ENCODE measurements at places on chromosomes 5 and 9.

DNA sequence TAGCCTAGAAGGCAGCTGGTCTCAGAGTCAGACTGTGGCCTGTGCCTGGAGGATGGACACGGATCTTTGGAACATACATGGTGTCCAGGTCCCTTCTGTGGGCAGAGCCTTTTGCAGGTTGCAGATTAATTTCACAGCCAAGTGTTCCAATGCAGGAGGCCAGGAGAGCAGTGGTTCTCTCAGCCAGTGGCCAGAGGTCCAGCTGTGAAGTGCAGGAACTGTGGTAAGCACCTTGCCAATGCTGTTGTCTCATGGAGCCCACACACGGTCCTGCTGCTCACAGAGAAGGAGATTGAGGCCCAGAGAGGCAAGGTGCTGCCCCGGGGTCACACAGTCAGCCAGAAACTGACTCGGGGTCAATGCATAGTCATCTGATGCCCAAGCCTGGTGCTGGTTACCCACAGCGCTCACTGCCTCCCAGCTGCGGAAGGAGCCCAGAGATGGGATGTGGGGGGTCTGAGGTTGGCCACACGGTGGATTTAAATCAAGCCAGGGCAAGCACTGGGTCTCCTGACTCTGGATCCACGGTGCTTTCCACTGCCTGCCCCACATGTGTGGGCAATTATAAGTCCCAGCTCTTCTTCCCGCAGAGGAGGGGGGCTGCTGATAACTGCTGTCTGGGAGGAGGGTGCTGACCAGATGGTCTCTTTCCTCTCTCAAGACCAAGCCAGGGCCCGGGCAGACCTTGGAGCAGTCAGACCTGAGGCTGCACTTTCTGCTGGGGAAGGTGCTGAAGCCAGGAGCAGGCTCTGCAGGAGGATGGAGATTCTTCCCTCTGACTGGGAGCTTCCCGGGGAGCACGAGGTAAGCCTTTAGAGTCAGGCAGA, 2.8 kb downstream of the PDGFRB start:
- no peak for DNase-seq

DNA sequence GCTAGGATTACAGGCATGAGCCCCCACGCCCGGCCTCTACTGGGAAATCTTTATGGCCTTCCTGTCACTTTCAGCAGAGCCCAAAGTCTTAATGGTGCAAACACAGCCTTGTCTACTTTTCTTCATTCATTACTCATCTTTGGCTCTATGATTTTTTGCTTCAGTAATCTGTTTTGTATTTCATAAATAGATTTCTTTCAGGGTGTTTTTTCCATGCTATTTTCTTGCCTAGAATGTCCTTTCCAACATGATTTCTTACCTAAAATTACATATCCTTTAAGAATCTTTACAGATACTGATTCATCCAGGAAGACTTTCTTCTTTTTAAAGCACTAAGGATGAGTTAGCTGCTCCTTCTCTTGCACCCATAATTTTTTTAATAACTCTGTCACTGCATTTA, 213.0 kb downstream of the TAF11L14 start:
- DNase-seq: no peak

DNA sequence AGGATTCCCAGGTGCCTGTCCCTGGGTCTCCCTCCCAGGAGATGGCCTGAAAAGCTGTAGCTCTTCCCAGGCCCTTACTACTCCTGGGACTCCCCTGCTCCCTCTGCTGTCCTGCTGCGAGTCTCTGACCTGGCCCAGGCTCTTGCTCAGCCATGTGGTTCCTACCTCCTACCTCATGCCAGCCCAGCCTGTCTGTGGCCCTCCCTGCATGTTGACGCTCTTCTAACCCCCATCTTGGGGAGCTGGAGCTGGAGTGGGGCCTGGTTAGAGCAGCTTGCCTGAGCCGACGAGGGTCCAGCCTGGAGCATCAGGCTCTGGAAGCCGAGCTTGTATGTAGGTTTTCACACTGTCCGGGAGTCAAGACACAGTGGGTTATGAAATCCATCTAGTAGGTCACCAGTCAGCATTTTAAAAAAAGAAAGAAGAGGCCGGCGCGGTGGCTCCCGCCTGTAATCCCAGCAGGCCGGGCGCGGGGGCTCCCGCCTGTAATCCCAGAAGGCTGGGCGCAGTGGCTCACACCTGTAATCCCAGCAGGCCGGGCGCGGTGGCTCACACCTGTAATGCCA, 244.4 kb downstream of the FANCC start:
- DNase-seq: peak; percentile 11

- no peak for DNase-seq
Observed at GRCh38 chr5:131848662-131849061, 51.8 kb upstream of the FNIP1 start.

- no peak for DNase-seq
Observed at GRCh38 chr5:135069016-135069770, 35.2 kb upstream of the PITX1 start.

DNA sequence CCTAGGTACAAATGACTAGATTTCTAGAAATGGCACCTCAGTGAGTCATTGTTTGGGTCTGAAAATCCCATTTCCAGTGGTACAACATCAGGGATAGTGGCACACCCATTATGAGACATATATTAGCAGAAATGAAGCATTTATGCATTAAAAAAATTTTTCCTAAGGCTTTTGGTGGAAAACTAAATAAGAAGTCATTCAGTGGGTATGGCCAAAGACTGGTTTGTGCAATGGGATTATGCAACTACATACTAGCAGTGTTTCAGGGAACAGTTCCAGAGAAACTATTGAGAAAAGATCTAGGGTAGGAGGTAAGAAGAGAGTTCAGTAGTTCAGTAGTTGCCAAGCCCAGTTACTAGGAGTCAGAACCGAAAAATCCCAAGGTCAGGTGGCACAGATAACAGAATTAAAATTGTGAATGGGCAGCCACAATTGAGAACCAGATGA, 106.5 kb upstream of the HAPLN1 start:
- peak; percentile 6 for DNase-seq

DNA sequence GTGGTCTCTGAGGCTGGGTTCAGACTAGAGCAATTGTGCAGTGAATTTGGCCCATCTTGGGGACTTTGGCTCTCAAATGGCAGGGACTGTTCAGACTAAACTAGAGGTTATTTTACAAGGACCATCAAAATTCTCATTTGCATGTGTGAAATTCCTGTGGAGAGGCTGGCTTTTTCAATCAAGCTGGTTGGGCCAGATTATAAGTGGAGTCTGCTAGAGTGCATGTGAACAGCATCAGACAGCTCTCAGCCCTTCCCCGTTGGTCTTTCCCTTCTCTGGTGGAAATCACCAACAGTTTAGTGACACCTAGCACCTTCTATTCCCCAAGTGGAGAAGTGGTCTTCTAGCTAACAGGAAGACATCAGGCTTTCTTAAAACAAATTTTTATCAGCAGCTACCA, 301.3 kb downstream of the CWC27 start:
- DNase-seq: no peak

DNA sequence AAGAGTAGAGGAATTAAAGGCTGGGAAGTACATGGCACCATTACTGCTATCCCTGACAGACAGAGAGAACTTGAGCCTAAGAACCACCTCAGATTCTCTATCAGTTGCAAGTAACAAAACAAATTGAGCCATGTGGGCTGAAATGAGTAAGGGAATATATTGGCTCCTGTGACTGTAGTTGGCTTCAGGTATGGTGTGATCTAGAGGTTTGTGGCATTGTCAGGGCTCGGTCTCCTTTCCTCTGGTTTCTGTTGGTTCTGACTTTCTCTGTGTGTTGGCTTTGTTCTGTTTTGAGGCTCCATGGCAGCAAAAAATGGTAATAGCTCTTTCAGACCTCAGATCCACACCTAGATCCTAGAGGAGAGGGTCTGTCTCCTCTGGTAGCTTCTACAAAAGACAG, 5.7 kb downstream of the GALNT10 start:
- no peak for DNase-seq

DNA sequence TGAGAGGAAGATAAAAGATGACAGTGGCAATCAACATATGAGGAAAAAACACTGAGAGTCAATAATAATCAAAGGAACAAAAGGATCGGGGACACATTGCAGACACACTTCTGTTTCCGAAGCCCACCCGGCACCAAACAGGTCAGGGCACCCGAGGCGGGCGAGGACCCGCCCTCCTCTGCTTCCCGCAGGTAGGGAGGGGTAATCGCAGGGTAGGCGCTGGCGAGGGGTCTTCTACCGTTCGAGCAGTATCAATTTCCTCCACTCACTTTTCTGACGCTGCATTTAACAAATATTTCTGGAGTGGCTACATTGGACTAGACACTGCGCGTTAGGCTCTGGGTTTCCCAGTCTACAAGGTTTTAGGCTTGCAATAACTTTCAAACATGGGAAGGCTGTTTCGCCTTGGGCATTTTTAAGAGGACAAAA, 1.3 kb downstream of the TXN start:
- DNase-seq: no peak

DNA sequence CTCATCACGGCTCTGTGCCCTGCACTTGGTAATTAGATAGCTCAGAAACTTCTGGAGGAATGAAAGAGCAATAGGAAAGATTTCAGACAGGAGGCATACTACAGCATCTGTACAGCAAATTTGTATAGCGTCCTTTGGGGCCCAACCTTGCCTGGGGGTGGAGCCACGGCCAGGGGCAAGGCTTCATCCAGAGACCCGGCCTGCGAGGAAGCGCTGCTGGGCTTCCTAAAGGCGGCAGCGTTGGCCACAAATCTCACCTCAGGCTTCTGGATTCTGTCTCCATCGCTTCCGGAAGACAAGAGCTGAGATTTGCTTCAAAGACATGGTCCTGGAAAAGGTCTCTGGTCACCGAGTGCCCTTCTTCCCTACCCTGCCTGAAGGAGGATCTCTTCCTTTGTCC, 12.2 kb upstream of the SPATA31D1 start:
- DNase-seq: no peak

- no peak for DNase-seq
Observed at GRCh38 chr9:112364761-112365160, 15.1 kb upstream of the HSDL2 start.

DNA sequence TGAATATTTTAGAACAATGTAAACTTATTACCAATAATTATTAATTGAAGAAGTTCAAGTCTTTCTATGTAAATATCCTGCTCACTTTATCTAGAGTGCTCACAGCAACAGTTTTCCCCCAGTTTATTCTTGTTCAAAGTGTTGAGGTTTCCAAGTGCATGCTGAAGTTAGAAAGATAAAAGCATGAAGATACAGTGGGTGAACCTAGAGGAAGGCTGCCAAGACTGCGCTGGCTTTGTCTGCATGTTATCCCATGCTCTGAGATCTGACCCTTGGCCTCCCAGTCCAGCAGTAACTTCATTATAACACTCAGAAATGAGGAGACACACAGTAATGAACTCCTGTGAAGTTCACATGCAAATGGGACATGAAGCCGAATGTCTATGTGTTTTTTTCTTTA, 76.0 kb upstream of the PIP5K1B start:
- no peak for DNase-seq

DNA sequence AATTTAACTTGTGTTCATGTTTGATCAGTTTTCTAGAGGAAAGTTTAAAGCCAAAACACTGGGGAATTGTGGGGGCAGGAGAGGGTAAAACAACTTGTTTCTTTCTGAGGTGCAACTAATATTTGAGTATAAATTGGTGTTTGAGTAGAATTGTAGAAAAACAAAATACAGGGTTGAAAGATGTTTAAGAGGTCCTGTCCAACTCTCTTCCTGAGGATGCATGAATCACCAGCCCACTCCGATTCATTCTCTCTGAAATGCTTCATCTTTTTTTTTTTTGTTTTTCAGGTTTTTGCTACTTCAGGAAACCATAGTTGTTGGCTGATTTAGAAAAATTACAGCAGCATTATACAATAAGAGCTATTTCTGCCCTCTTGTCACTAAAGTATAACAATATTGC, 42.4 kb upstream of the TMC1 start:
- no peak for DNase-seq

GRCh38 chr9:93224591-93224990, 40.7 kb downstream of the WNK2 start:
- no peak for DNase-seq

GRCh38 chr9:126164796-126165525, 161.7 kb upstream of the MVB12B start:
- DNase-seq: no peak

GRCh38 chr9:31799953-31800609, 584.4 kb upstream of the ACO1 start:
- DNase-seq: peak; percentile 57

DNA sequence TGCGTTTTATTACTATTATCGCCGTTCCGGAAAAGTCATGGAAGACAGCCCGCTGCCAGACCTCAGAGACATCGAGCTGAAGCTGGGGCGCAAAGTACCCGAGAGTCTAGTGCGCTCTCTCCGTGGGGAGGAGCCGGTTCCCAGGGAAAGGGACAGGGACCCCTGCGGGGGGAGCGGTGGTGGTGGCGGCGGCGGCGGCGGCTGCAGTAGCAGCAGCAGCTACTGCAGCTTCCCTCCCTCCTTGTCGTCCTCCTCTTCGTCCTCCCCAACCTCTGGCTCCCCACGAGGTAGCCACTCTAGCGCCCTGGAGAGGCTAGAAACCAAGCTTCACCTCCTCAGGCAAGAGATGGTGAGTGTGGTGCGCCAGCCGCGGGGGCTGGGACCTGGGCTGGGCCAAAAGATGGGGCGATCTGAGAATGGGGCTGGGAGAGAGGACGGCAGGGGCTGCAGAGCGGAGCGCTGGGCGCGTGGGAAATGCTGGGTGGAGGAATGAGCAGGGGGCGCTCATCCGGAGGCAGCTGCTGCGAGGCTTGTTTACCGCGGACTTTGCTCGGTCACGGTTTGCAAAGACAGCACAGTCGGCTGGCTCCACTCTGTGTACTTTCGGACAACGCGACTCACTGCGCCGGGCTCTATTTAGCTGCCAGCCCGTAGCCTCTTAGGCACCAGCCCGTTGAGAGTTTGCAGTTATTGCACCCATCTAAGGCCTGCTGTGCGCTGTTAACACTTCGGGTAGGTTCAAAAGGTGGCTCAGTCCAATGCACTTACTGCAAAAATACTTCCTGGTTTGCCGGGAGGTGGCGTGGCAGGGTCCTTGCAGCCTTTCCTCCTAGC, 1.1 kb downstream of the LURAP1L start:
- peak; percentile 50 for DNase-seq

DNA sequence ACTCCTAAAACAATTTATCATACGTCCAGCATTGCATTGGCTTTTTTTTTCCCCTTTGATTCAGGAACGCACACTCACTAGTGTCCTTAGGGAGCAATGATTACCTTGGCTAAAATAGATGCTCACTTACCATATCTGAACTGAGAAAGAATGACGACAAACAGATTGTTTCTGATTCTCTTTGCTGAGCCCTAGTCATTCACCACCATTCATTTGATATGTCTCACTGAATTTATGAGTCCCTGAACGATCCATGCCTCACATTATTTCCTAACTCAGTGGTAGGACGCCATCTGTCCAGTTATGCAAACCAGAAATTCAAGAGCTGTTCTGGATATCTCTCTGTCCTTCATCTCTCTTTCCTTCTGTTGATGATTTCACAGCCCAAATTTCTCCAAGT, 39.3 kb upstream of the DAB2 start:
- DNase-seq: no peak

DNA sequence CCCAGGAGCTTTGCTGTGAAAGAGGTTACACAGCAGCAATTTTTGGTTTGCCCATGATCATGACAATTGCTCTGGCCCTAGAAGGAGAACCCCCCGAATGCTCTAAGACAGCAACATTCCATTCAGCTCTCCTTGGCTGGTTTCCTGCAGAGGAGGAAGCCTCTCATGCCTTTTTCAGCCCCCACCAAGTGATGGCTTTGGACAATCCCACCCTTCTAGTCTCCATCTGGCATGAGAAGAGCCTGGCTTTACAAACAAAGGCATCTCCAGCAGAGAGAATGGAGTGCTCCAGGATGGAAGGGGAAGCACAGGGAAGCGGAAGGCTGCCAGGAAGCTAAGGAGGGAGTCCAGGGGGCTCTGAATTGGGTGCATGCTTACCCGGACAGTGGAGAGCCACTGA, 98.4 kb downstream of the CRB2 start:
- no peak for DNase-seq
